Type B pancreatic cell (in vitro differentiated cells): ENCODE measurements at places on chromosomes 7 and 10.

GRCh38 chr7:70837589-70837988 is 294.4 kb upstream of the GALNT17 start:
- no peak for DNase-seq

GRCh38 chr10:89206402-89207180 is 526 bp downstream of the CH25H start:
- no peak for DNase-seq

DNA sequence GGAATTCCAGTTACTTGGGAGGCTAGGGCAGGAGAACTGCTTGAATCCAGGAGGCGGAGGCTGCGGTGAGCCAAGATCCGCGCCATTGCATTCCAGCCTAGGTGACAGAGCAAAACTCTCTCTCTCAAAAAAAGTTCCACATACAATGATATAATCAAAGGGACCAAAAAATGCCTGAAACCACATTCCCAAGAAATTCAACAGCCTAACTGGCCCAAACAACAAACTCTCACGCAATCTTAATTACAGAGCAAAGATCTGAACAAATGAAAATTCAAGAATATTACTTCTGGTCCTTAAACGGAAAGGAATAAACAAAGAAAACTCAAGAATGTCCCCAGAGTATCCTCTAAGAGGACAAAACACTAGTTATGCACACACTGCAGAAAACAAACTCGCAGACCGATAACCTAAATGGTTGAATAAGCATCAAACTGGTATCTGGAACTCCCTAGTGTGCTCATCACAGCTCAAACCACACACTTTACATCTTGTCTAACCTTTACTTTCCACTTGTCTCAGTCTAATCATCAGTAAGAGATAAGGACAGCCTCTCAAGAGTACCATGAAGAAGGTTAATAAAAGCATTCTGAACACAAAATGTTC is 3.7 kb downstream of the OGA start:
- DNase-seq = no peak

GRCh38 chr7:36289833-36290661 is 99.6 kb upstream of the ANLN start:
- DNase-seq = no peak

DNA sequence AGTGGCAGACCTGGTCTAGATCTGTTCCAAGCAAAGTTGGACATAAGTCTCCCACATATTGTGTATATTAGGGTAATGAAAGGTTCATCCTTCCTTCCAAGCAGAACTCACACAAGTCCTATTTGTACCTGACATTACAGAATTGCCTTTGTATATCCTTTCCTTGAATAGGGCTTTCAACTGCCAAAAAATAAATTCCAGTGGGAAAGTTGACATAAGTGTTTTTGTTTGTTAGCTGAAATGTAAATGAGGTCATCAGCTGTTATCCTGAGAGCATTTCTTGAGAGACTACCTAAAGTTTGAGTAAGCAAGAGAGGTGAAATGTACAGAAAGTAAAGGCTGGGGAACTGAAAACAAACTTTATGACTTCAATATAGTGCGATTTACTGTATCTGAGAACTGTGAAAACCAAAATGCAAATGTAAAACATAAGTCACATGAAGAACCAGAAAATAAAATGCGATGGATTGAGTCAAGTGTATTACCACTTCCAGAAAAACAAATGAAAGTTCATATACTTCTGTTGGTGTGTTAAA is 527.3 kb upstream of the SEMA3D start:
- DNase-seq = no peak

- no peak for DNase-seq
These were observed 12.2 kb upstream of the CPA5 start for GRCh38 chr7:130332259-130333053.

DNA sequence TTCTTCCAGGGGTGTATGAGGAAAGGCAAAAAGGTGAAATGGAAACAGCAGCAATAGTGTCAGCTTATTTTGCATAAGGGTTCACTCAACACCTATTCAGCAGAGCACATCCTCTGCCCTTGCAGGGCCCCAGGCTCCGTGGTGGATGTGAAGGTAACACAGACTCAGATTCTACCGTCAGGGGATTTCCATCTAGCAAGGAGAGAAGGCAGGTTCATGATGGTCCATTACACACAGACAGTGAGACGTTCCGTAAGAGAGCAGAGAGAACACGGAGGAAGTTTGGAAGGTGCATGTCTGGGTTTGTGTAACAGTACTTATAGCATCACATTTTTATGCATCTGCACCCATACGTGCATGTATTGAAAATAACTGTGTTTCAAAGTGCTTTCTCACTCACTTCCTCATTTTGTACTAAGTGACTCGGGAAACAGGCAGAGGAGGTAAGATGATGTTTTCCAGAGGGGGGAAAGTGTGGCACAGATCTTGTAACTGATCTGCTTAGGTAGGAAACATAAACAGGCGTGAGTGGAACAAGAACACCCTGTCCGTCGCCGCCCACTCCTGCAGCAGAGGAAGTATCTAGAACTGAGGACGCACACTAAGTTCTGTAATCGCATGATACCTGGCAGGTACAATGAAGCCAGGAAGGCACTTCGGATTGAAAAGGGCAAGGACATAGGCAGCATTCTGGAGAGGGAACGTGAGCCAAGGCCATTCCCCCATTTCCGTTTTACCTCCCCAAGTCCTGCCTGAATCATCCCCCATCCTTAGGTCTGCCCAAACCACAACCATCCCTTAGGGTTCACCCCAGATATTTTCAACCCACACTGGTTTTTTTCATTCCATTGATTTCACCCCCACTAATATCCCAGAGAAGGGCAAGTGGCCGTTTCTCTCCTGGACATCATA is 1.0 kb upstream of the ENO4 start:
- DNase-seq = no peak

DNA sequence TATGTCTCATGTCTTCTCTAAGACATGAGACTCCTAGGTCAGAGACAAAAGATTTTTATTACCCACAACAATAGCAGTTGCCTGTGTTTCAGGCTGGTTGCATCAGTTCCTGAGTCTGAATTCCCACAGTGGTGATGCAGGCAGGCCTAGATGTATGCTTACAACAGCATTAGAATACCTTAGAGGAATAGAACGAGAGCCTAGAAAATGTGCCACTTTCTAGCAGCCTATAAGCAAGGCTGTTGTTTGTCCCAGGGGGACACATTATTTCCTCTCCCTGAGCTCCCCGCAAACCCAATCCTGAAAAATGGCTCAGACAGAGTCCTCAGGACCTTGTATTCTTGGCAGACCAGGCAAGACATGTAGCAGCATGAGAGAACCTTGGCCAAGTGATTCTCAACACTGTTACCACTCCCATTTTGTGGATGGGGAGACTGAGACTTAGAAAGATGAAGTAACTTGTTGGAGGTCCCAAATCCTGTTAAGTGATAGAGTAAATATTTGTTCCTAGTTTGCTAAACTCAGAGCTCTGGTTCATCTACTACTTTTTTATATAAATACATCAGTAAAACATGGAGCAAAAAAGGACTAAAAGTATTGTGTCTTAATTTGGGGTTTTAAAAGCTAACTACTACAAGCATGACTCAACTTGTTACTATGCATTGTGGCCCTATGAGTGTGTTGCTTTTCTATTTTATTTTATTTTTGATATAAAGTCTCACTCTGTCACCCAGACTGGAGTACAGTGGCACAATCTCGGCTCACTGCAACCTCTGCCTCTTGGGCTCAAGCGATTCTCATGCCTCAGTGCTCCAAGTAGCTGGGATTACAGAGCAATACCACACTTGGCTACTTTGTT is 14.2 kb downstream of the VTI1A start:
- DNase-seq = no peak

DNA sequence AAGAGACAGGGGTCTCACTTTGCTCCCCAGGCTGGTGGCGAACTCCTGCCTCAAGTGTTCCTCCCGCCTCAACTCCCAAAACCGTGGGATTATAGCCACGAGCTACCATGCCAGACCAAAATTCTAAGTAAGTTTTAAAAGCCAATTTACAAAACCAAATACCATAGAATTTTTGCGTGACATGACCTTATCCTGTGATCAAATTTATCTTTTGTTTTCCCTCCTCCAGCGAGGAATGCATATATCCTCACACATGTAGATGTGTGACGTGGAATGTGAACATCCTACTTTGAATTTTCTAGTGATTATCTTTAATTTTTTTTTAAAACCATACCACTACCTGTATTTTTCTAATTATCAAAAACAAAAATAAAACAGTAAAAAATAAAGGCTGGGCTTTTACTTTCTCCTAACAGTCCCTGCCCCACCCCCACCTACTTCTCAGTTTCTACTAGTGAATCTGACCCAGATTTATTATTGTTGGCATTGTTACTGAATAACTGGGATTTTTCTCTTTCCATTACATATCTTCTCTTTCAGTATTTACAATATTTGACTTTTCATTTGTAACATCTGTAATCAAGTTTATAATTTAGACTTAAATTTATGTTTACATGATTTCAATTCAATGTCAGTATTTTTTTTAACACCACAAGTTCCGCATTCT is 26.0 kb downstream of the CYTH3 start:
- DNase-seq = no peak

DNA sequence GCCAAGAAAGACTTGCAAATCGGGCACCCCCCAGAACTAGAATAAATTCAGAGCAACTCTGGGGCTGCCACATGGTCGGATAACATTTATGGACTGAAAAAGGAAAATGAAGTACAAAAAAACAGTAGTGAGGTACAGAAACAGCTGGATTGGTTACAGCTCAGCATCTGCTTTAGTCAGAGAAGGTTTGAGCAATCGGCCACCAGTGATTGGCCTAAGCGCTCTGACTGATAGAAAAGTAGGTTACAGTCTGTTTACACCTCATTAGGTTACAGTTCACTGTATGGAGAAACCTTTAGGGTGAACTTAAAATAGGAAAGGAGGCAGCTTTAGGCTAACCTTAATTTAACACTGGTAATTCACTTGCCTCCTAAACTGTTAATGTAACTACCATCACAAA is 102.0 kb upstream of the DKK1 start:
- no peak for DNase-seq

GRCh38 chr10:5538892-5539651 is 14.3 kb downstream of the CALML3 start:
- DNase-seq = no peak

DNA sequence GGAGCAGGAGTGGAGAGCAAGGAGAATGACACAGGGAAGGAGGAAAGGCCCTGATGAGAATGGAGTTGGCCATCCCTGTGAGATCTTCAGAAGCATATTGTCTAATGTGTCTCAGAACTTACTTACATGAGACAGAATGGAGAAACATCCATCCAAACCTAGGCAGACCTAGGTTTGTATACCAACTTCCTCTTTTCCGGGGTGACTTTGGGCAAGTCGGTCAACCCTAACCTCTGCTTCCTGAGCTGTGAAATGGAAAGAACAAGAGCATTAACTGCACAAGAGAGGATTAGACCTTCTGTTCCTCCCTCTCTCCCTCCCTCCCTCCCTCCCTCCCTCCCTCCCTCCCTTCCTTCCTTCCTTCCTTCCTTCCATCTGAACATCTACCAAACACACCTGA is 4.5 kb downstream of the GHRHR start:
- DNase-seq = no peak

DNA sequence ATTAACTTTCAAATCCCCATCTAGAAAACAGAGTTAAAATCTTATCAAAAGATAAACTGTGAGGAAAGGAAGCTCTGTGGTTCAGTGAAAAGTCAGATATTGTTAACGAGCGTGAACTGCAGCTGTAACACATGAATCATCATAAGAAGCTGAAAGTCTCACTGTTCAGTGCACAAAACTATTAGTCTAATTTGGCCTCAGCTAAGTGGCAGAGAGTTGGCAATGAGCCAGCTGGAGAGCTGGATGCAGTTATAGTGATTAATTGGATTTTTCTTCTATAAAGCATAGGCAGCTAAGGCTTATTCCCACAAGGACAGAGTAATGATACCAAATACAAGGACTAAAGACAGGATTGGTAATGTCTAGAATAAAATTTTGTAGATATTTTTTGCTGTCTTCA is 101.1 kb upstream of the ABCB5 start:
- DNase-seq = no peak

DNA sequence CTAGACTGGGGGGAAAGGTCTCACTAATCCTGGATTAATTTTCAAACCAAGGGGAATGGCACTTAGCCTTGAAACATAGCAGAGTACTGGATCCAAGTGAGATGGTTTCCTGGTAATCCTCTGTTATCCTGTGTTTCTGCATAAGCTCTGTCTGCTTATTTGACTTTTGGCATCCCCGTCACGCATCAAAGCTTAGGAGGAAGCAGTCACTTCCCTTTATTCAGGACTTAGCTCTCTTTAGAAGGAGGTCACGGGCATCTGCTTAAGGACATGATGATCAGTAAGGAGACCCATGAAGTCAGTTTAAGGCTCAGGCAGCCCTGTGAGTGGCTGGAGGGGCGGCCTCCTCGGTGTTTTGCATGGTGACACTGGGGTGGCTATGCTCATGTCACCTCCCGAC is 30.0 kb downstream of the TSPAN15 start:
- DNase-seq = no peak

GRCh38 chr10:92203919-92204623 is 86.8 kb downstream of the CPEB3 start:
- no peak for DNase-seq

DNA sequence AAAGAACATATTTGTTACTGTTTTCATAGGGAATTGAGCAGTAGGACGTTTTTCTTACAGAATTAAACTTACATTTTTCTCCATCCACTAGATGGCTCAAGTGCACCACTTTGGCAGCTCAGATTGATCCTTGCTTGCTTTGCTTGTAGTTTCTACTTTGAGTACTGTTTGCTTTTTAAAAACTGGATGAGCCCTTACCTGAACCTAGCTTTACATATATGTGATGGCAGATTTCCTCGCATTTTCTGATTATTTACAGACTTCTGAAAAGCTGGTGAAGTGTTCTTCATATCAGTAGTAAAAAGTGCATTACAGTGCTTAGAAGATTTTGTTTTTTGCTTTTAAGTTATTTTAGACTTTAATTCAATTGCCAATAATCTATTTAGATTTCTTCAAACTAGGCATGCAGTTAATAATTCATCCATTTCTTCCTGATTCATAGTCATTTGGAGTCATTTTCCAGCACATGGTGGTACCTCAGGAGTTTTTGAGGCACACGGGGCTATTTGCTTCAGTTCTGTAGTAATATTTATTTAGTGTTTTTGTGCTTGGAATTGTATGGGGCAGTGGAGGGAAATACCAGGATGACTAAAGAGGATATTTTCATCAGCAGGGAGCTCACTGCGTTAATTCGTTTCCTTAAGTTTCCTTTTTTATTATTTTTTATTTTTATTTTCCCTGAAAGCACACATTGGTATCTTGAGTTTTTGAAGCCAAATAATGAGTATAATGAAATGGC is 57.3 kb downstream of the MAPK8 start:
- no peak for DNase-seq

DNA sequence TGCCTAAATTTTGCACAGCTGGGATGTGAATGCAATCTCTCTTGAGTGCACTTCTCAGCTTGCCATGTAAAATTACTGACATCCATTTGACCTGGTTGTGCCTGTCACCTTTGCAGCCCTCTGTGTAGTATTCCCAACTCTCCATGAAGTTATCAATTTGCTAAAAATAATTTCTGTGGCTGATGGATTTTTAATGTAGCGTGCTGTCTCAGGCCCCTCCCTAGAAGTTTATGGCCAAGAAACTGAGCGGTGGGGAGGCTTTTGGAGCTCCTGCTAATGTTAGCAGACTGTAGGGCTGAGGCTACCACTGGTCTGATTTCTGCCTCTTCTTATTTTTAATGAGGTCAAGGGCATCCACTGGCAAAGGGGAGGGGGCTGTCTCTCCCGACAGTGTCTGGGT is 577.0 kb upstream of the DPP6 start:
- DNase-seq = no peak
